Epithelial cell of alveolus of lung (primary cell): ENCODE measurements at places on chromosomes 5 and 9. TPM values are rescaled to one million over a fixed set of nuclear protein-coding genes. Genes with fewer than 3 reads are reported as not detected.

MELK gene
- 18.0 and 35.9 TPM in 2 replicates for total RNA-seq

KIF20A gene
- 35.4 and 44.1 TPM in 2 replicates for total RNA-seq

NR5A1 gene
- not detected in 2 replicates for total RNA-seq

GMCL2 gene
- not detected in 2 replicates for total RNA-seq

EFNA5 gene
- total RNA-seq, result 6.4 and 6.6 TPM in 2 replicates

IL9 gene
- not detected in 2 replicates for total RNA-seq

TEX53 gene
- not detected in 2 replicates for total RNA-seq

SLC1A3 gene
- 4.0 and 12.4 TPM in 2 replicates for total RNA-seq

CD74 gene
- total RNA-seq, result 1.7 and 5.4 TPM in 2 replicates

SV2C gene
- not detected in 2 replicates for total RNA-seq
